NCI-H524 (cell line): ENCODE measurements at places on chromosomes 11 and 22.
A peak's percentile ranks its signal among the peaks of the same experiment; 100 is the strongest.

DNA sequence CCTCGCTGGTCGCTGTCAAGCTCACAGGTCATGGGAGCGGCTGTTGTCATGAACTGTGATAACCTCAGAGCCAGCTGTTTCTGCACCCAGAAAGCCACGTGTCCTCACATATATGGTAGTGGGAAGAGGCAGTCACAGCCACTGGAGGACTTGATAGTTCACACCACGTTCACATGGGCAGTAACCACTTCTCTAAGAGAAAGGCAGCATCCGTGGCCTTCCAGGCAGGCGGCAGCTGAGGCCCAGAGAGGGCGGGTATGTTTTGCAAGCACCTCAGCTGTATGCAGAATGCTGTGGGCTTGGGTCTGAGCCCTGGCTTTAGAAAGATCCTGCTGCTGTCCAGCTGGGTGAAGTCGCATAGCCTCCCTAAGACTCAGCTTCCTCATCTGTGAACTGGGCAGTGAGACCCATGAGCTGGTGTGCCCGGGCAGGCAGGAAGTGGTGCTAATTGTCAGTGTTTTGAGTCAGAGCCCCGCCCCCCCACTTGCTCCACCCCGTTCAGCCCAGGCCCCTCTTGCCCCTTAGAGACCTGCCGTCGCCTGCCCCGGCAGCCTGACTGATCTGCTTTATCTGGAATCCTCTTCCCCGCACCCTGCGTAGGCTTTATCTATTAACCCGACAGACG, 13.3 kb downstream of the TTC38 start:
- no peak for DNase-seq

DNA sequence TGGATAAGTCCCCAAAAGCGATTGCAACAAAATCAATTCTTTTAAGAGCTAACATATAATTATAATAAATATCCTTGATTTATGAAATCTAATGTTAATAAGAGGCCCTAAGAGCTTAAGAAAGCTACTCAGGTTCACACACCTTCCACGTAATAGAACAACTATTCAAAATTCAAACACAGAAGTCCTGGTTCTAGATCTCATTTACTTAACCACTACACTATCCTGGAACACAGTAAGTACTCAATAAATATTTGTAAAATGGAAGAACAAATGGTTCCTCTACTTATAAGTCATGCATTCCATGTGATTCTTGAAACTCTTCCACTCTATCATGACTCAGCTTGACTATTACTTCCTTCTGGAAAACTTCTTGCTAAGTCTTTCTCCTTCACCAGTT, 268.2 kb downstream of the FAM181B start:
- DNase-seq: no peak

- DNase-seq: no peak
Observed at GRCh38 chr11:77487790-77488189, 13.9 kb upstream of the PAK1 start.

DNA sequence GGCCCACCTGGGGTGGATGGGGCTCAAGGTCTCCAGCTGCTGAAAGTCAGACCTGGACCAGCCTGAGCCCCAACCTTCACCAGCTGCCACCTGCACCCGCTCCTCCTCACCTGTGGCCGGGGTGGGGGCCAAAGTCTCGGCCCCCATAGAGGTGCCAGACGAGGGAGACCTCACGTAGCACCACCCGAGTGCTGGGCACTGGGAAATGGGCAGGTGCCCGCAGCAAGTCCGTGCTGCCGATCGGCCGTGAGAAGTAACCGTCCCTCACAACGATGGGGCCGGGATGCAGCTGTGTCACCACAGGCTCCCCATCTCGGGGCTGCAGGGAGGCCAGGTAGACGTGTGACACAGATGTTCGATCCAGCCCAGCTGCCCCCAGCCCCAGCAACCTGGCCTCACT, 16.2 kb downstream of the ATG2A start:
- DNase-seq: no peak

- no peak for DNase-seq
Observed at GRCh38 chr11:123063826-123064657, 2.1 kb upstream of the HSPA8 start.

DNA sequence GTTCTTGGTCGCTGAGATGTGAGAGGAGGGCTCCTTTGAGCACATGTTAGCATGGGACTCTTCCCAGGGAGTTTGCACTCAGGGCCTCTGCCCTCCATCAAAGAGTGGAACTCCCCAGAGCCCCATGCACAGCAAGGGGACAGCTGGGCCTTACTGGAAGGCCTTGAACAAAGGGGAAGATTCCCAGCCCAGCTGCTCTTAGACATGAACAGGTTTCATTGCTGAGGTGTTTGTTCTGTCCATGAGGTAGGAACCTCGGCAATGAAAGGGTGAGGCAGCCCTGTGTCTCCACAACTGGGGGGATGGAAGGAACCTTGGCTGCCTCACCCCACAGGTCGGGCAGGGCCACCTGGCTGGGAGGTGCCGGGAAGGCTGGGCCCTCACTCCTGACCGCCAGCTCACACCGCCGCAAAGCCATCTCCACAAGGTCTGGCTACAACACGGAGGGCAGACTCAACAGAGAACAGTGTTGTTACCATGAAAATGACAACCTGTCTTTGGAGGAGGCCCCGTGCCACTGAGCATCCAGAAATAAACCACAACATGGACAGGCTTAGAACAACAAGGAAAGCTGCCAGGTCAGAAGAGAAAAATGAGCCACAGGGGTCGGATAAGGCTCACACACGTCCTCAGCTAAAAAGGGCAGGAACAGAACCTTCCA, 3.2 kb downstream of the DERL3 start:
- DNase-seq: no peak

DNA sequence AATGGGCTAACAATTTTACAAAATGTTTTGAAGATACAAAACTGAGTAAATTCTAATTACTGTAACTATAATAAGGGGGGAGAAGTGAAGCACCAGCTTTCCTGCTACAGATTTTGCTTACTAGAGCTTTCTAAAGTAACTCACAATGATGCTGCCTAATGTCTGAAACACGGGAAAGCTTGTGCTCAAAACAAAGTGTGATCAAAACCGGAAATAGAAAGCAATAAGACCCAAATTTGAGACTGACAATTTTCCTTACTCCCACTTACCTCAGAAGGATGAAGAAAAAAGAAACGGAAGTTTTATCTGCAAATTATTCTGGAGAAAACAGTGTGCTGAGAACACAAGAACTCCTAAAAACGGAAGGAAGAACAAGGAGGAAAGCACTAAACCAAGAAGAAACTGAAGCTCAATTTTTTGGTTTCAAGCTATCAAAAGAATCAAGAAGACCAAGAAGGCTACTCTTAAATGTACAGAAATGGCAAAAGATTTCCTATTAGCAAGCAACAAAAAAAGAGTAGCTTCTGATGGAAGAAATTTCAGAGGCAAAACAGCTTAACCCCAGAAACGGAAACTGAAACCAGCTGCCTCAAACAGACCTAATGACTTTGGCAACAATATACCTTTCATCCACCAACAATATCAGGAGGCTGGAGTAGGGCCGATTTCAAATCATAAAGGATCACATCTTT, 33.4 kb downstream of the AMBRA1 start:
- DNase-seq: no peak

DNA sequence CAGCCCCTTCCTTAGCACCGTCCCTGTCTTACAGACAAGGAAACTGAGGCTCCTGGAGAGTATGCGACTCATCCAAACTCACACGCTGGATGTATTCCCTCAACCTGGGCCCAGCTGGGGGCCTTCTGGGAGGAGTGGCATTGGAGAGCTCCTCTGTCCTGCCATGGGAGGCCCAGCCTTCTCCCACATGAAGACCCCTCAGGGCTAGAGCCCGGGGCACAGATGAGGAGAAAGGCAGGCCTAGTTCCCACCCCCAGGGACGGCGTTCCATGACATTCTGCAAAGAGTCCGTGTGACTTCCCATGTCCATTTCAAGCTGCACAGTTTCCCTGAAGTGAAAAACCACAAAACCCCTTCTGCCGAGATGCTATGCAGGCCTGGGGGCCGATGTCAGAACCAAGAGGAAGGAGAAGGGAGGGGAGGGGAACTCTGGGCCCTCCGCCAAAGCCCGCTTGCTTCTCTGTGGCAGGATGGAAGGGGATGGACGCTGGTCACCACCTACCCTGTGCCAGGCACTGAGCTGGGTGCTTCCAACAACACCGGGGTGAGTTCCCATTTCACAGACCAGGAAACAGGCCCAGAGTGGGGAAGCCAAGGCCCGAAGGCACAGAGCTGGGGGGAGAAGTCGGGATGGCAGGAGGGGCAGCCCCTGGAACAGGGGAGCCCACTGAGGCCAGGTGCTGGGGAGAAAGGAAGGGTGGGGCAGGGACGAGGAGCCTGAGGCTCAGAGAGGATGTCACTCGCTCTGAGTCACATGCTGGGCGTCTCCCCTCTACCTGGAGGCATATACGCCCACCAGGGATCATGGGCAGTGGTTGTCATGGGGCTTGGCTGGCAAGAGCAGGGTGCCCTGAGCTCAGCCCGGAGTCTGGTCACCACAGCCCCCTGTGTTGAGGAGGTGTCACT, 15.7 kb downstream of the RAC2 start:
- no peak for DNase-seq

- DNase-seq: peak; percentile 76
Observed at GRCh38 chr22:29503811-29504372, 23.9 kb downstream of the NEFH start.

- no peak for DNase-seq
Observed at GRCh38 chr11:21640491-21640890, 552.4 kb upstream of the ANO5 start.

DNA sequence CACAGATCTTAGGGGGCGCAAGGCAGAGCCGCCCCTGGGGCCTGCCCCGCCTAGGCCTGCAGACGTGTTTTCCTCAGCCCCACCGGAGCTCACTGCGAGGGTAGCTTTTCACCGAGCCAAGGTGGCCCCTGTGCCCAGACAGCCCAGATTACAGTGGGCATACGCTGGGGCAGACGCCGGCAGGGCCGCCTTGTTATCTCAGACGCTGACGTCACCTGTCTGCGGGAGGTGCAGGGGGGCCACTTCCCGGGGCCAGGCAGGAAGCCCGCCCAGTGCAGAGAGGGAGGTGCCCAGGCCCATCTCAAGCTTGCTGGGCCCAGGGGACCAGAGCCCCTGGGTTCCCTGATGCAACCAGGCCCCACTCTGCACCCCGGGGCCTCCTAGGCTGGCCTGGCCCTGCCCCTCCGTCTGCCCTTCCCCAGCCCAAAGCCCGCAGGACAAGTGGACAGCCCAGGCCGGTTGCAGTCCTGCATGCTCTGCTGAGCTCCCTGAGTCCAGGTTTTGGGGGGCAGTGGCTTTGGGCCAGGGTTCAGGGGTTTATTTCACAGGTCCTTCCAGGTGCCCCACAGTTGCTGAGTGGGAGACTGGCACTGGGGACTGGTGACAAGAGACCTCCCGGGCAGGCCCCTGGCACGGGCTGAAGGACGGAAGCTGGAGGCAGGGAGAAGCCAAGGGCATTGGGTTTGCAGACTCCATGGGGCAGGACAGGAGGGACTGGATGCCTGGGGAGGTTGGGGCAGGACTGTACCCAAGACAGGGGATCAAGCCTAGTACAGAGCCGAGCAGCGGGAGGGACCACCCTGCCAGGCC, 38.6 kb downstream of the IGF2 start:
- DNase-seq: no peak

DNA sequence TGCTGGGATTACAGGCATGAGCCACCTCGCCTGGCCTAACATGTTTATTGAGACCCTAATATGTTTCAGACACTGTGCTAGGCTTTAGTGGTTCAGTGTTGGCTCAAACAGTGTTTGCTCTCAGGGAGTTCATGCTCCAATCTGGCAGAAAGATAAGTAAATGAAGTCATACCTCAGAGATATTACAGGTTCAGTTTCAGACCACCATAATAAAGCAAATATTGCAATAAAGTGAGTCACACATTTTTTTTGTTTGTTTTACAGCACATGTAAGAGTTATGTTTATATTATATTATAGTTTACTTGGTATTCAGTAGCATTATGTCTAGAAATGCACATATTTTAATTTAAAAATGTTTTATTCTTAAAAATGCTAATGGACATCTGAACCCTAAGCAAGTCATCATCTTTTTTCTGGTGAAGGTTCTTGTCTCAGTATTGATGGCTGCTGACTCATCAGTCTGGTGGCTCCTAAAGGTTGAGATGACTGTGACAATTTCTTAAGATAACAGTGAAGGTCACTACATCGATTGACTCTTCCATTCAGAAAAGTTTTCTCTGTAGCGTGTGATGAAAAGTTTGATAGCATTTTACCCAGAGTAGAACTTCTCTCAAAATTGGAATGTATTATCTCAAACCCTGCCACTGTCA, 243.0 kb upstream of the ANO5 start:
- DNase-seq: no peak

GRCh38 chr22:17921871-17922821, 102.2 kb downstream of the MICAL3 start:
- DNase-seq: no peak

- DNase-seq: no peak
Observed at GRCh38 chr11:88814076-88814475, 251.7 kb downstream of the GRM5 start.

GRCh38 chr11:76587820-76588454, 82.6 kb downstream of the LRRC32 start:
- no peak for DNase-seq

- no peak for DNase-seq
Observed at GRCh38 chr22:49925525-49926128, 7.2 kb downstream of the CRELD2 start.

- no peak for DNase-seq
Observed at GRCh38 chr11:33317662-33318061, 60.5 kb downstream of the HIPK3 start.

DNA sequence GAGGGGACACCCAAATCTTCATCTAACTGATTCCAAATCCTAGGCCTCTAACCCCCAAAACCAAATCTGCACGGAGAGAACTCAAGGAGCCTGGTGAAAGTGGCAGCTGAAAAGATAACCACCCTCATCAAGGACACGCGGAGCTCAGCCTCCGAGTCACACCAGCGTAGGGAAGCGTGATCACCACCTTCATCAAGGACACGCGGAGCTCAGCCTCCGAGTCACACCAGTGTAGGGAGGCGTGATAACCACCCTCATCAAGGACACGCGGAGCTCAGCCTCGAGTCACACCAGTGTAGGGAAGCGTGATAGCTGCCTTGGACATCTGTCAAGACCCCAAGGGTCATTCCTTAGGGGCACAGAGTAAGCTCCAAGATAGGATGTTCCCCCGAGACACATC, 29.3 kb upstream of the SYT8 start:
- DNase-seq: no peak

GRCh38 chr11:72972496-72973128, 158.4 kb downstream of the ATG16L2 start:
- DNase-seq: no peak

DNA sequence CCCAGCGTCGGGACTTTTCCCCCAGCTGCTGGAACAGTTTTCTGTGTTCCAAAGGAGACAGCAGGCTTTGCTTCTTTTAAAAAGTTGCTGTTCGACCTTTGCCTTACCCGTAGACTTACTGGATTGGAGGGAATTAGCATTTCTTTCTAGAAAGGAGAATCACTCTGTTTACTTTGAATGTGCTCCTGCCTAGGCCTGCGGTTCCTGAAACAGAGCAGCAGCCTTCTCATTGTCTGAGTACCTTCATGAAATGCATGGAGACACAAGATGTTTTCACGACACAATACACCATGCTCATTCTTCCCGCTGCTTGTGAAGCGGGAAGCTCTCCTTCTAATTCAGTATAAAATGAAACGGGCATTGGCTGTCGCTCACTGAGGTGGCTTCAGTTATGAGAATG, 196.2 kb downstream of the TBC1D22A start:
- no peak for DNase-seq
